Naive thymus-derived CD8-positive, alpha-beta T cell (primary cell): ENCODE measurements at places on chromosomes 5 and 9. TPM values are rescaled to one million over a fixed set of nuclear protein-coding genes. Genes with fewer than 3 reads are reported as not detected.

Gene FCN2
- not detected for total RNA-seq

Gene GABRA1
- not detected for total RNA-seq

Gene GADD45G
- total RNA-seq, result 1.5 TPM

Gene RALGPS1
- total RNA-seq, result 5.5 TPM

DNA sequence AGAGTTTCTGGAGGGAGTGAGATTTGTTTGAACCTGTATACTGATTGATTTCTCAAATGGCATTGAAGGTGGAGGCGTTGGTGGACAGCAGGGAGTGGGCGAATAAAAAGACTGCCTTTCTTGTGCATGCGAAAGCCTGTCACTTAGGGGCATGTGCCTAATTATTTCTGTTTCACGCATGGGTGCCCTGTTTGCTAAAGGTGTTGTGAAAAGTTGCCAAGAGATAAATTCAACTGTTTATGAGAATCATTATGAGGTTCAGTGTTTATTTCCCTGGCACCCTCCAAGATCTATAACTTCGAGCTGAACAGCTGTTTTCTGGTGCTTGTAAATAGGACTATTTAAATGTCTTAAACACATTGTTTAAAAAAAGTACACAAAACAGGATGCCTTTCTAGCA is 67.4 kb upstream of the DMRTA1 start:
- no peak for DNase-seq

DNA sequence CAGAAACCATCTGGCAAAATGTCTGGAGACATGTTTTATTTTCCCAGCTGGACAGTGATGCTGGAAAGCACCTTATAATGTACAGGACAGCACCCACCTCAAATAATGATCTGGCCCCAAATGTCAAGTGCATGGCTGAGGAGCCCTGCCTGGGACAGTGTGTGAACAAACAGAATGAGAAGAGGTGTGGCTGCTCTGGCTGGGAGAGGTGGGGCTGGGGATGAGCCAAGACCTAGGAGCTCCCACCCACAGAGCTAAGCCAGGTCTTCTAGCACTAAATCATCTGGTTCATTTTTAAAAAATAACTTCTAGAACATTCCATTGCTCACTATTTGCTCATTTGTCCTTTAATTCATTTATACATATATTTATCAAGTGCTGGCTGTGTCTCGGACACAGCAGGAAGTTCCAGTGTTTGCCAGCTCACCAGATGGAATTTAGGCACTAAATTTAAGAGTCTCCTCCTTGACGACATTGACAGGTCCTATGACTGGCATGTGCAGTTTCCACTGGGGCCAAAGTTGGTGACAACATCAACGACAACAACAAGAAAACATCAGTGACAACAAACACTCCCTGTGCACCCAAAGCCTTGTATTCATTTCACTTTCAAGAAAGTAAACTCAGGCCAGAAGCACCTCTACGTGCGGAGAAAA is 59.1 kb downstream of the GTF3C4 start:
- no peak for DNase-seq

GRCh38 chr9:89804766-89805531 is 200.1 kb downstream of the GADD45G start:
- no peak for DNase-seq

DNA sequence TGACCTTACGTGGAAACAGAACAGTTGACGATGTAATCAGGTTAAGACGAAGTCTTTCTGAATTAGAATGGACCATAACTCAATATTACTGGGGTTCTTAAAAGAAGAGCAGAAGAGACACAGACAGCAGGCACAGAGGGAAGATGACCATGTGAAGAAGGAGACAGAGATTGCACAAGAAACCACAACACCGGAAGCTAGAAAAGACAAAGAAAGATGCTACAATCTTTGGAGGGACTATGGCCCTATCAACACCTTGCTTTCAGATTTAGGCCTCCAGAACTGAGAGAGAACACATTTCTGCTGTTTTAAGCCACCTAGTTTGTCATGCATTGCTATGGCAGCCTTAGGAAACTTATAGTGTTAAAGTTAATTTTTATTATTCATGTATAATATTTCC is 27.1 kb downstream of the CDH9 start:
- DNase-seq, result no peak

DNA sequence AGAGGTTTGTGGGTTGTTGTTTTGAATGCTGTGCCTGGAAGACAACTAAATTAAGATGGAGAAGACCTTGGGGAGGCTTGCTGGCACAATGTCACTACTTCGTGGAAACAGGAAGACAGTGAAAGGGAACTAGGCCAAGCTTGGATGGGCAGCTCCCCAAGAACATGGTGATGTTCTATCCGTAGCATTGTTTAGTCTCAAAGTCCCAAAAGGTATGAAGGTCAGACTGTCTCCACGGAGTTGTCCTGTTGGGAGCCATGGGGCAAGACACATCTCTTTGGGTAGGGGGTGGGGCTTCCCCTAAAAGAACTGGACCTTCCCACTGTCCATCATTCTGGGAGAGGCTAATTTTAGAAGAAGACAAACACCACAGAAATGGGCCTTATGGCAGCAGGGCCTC is 140.5 kb downstream of the ENTREP1 start:
- no peak for DNase-seq

Gene CCDC152
- 7.8 TPM for total RNA-seq

DNA sequence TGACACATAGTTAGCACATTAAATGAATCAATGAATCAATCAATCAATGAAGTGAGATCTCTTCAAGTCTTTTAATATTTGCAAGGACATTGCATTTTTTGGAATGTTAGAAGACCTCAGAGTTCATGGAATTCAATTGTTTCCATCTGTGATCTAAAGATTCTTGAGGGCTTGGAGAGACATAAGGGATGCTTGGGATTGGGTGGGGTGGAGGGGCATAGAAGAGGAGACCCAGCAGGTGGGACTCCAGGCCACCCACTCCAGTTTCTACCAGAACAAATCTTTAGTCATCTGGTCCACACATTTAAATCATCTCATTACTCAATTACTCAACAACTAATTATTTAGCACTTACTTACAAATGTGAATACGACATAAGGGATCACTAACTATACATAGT is 251.0 kb upstream of the TRIM32 start:
- no peak for DNase-seq

Gene CNOT8
- total RNA-seq, result 112 TPM

DNA sequence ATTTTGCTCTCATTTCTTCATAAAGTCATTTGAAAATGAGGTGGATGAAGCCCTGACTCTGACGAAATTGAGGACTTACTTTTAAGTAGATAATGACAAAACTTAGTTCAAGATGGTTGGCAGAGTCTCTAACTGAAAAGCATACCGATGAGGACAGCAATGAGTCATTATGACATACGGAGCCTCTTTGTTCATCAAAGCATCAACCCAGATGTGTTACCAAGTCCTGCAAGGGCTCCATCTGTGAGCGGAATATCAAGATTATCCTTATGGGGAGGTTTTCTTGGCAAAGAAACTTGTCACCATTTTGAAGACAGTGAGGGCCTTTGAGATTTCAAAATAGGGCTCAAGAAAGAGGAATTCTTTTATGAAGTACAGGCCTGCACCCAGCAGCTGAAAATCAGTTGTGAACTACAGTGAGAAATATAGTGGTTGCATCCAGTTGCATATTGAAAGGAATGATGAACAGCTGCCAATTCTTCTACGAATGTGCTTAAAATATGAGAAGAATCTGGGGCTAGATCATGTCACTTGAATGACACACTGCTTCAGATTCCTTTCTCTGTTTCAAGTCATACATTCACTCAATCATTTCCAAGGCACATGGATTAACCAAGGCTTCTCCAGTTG is 86.6 kb upstream of the SLC24A2 start:
- no peak for DNase-seq

Gene GLDC
- total RNA-seq, result not detected

DNA sequence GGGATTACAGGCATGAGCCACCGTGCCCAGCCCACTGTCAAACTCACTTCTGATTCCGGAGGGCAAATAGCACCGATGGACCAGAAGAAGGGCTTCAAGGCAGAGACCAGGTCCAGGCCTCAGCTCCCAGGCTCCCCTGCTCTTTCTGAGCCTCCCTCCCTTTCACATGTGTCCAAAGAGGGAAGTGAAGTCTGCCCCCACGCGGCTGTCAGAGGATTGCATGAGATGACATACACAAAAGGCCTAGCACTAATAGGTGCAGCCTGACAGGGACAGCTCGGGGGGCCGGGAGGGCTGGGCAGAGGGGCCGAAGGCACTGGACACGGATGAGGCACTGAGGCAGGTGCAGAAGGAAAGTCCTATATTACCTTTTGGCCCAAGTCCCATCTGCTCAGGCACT is 16.1 kb downstream of the FBP1 start:
- no peak for DNase-seq

- DNase-seq, result no peak
Measured at GRCh38 chr5:80238778-80239679, 16.8 kb downstream of the SERINC5 start.

Gene C9orf43
- total RNA-seq, result 1.1 TPM

Gene ARSI
- total RNA-seq, result not detected

Gene WDR70
- total RNA-seq, result 36.0 TPM

DNA sequence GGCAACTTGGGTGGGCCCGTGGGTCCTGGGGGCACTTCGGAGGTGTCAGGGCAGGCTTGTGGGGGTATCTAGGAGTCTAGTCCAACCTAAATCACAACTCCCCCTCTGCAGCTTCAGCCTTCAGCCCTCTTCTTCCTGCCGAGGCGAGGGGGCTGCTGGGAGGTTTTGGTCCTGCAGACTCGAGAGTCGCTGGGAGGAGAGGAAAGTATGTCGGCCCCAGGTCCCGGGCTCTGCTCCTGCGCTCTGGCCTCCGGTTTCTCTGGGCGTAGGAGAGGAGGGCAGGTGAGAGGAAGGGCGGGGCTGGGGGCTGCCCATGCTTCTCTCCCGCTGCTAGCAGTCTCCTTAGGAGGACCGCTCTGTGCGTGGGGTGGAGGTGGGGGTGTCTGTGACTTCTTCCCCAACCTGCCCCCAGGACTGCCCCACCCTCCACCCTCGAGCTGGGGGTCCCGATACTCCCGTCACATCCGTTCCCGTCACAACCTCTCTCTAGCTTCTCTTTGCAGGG is 139.8 kb upstream of the COL5A1 start:
- no peak for DNase-seq
